Hypothalamus (tissue), 51 donors: ENCODE measurements at places on chromosomes 16 and 17.

GRCh38 chr16:57537581-57538234, 1.3 kb upstream of the CCDC102A start:
- no peak for DNase-seq

DNA sequence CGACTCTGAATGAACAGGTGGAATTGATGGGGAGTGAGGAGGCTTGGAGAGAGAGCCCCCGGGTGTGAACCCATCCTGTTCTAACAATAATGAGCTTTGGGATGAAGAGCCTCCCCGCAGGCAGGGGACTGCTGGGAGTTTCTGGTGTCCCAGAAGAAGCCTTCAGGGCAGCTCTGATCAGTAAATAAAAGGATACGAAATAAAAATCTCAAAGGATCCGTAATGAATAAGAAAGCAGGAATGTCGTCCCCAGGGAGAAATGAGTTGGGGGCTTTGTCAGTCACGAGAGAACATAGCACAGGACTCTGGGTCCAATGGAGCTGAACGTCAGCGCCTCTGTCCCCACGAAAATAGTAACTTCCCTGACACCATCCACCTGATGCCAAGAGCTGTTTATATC, 113.4 kb downstream of the PITPNC1 start:
- no peak for DNase-seq

DNA sequence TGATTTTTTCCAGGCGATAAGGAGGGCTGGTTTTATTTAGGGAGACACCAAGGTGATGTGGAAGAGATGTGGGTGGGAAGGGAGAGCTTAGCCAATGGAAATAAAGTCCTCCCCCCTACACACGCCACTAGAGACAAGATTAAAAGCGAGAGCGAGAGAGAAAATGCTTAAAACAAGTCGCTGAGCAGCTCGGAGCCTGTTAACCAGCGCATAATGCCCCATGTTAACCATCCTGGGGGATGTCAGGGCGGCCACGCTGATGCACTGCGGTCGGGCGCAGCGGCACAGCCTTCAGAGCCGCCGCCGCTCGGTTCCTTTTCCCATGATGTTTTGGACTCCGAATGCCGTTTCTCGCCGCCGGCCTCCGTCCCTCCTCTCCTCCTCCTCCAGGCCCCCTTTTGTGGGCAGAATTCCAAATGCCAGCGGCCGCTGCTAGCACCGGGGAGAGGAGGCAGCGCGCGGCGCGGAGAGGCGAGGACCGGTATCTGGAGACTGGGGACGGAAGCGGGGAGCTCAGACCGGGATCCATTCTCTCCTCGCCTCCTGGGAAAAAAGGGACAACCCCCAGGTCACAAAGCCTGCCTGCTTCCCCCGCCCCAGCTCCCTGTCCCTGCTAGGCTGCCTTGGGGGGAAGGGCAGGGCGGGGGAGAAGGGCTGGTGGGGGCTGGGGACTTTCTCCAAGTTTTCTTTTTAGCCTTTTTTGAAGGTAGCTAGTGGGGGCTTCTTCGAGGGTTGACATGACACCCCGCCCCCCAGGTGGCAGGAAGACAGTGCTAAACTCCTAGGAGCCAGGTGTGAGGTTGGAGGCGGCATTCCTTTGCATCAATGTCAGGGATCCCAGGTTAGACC, 98.1 kb upstream of the CCL2 start:
- no peak for DNase-seq

DNA sequence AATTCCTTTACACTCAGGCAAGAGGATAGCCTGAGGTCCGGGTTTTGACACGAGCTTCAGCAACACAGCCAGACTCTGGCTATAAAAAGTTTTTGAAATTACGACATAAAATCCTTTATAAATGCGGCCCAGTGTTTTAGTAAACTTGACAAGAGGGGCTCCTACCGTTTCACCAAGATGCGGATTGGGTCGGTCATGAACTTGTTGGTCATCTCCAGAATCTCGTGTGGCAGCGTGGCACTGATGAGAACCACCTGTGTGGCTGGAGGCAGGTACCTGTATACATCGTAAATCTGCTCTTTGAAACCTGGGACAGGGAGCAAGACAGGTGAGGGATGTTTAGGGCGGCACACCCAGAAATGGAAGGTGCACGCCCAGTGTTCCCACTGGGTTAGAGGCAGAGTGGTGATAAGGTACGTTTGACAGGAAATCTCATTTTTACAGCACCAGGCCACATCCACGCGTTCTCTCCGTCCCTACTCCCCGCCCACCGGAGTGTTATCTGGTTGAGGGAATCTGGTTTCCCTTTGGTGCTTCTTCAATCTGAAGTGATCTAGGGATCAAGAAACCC, 8.0 kb downstream of the EIF4A3 start:
- DNase-seq = no peak

GRCh38 chr16:59236804-59237458, 502.8 kb upstream of the GOT2 start:
- DNase-seq = no peak

DNA sequence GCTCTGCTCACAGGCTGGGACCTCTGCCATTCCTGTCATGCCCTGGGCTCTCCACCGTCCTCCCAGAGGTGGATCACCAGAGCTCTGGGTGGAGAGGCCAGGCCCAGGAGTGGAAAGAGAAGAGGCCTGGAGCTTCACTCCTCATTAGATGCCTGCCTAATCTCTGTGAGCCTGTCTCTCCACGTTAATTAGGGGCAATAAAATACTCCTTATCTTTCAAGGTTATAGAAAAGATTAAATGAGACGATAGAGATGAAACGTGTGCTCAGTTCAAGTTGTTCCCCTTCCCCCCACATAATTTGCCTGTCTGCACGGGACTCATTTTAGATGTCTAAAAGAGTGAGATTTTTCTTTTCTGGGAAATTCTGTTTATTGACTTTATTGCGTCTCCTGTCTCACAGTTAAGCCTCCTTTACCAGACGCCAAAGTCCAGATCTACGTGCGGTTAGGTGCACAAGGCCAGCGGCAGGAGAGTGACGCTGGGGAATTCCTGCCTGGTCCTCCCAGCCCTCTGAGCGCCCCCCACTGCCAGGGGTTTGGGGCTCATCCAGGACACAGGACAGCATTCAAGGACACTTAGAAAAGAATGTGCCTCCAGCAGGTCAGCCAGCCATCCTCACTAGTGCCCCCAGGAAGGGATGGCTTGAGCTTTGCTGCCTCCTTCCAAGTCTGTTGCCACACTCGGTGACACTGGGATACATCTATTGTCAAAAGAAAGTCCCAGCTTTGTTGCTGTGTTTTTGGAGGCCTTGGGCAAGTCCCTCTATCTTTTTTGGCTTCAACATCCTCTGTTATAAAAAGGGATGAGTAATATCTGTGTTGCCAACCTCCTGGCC, 42.3 kb downstream of the TBX4 start:
- DNase-seq = no peak

GRCh38 chr17:48048384-48049126, 396 bp downstream of the NFE2L1 start:
- peak; percentile 83 for DNase-seq

- DNase-seq = no peak
These were observed 14.8 kb upstream of the ADCY7 start for GRCh38 chr16:50251375-50252081.

GRCh38 chr16:85600530-85601271, 12.4 kb upstream of the GSE1 start:
- no peak for DNase-seq

DNA sequence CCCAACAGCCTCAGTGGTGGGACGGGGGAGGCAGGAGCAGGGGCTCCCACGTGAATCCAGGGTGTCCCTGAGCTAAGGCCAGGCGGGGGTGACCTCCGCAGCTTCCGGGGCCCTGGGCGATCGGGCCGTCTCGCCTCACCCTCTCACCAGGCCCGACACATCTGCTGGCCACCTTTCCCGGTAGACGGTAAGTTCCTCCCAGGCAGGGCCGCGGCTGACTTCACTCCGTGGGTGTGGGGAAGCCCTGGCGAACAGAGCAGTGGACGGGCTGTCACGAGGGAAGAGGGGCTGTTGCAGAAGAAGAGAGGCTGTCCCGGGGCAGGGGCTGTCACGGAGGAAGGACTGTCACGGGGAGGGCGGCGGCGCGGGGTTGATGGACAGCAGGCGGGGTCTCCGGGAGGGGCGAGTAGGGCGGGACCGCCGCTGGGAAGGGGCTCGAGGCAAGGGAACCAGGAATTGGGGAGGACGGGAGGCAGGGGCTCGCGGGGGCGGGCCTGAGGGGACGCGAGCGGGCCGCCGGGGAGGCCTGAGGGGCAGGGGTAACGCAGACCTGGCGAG, 498 bp downstream of the PKMYT1 start:
- no peak for DNase-seq

GRCh38 chr17:82487910-82488309, 29.4 kb downstream of the NARF start:
- no peak for DNase-seq

GRCh38 chr17:39926588-39927100, 757 bp downstream of the ORMDL3 start:
- no peak for DNase-seq

GRCh38 chr17:34758316-34758715, 178.9 kb downstream of the TMEM132E start:
- no peak for DNase-seq

- no peak for DNase-seq
These were observed 81.3 kb downstream of the HIC1 start for GRCh38 chr17:2136241-2136640.

GRCh38 chr17:58965221-58965620, 141.5 kb downstream of the TRIM37 start:
- DNase-seq = no peak

- DNase-seq = no peak
These were observed 161.5 kb downstream of the C16orf78 start for GRCh38 chr16:49534901-49535610.

DNA sequence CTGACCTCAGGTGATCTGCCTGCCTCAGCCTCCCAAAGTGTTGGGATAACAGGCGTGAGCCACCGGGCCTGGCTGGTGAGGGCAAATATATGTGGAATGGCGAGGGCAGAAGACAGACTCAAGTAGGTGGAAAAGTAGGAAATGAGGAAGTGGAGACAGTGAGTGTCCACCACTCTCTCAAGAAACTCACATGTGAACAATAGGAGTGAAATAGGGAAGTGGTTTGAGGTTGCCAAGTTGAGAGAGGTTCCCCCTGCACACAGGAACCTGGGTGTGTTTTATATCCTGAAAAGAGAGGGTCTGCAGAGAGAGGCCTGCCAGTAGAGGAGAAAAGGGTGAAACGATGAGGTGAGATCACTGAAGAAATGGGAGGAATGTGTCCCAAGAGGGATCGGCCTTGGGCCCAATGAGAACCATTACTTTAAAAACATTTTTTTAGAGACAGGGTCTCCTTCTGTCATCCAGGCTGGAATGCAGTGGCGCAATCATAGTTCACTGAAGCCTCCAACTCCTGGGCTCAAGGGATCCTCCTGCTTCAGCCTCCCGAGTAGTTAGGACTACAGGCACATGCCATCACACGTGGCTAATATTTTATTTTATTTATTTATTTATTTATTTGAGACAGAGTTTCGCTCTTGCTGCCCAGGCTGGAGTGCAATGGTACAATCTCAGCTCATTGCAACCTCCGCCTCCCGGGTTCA, 17.1 kb upstream of the CORO1A start:
- no peak for DNase-seq

DNA sequence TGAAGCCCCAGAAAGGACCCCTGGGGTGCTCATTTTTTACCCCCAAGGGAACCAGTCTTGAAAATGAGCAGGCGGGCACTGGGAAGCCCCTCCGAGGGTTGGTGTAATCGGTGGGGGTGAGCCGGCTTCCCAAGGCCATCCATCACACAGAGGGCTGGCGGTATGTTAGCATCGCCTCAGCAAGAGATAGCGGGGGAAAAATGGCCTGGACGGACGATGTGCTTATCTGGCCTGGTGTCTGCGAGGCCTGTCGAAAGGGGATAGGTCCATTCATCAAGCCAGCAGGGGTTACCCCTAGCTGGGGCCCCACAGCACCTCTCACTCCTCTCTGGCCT, 188.9 kb downstream of the IRF8 start:
- no peak for DNase-seq

DNA sequence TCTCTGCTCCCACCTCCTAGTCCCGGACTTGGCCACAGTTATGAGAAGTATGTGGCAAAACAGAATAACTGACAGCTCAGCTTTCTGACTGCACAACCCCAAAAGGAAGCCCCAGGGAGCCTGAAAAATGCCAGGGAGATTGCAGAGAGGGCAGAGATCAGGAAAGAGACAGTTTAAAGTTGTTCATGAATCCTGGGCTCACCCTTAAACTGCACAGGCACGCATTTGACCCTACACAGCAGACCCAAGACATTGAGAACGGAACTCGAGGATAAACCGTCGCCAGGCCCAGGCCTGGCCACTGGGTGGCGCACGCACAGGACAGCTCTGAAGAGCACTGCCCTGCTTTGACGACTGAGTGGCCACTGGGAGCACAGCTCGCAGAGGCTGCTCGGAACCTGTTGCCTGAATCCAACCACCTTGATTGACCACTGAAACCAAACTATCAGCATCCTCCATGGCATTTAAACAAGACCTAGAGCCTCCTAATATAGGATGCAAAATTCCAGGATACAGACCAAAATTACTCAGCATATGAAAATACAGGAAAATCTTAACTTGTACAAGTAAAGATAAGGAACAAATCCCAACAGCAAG, 114.0 kb downstream of the C16orf95 start:
- DNase-seq = no peak

DNA sequence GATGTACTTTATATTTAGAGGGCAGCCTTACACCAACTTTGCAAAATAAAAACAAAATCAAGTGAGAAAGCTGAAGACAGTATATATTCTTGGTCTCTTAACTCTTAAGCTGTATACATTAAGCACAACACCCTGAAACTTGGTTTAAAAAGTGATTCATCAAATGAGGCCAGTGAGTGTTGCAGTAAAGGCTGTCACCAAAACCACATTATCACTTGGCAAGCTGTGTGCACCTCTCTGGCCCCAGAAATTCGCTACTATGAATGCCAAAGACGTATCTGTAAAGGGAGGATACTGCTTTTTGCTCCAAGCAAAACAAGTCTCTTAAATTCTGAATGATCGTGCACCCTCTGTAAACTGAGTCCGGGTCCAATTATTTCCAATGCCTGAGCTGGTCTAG, 163.9 kb downstream of the ZFHX3 start:
- DNase-seq = no peak

DNA sequence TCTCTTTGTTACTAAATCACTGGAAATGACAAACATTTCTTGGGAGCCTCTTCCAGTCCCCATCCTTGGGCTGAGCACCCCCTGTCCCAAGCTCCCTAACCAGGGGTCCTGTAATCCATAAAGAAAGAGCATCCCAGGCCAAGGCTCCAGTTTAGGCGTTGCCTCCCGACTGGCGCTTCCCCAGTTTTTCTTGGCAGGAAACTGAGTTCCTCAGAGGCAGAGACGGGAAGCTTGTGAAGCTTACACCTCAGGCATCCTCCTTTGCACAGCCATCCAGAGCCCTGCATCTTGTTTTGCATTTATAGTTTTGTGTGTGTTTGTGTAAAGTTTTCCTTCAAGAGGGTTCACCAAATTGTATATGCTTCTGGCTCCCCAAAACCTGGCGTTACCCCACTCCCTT, 7.1 kb downstream of the COPZ2 start:
- DNase-seq = no peak
